ENCODE measurements at places on chromosomes 2 and 18.

GRCh38 chr2:5227062-5227699 lies 465.0 kb upstream of the SOX11 start:
- peak; percentile 2 for DNase-seq

GRCh38 chr2:88903749-88904353 lies 212.4 kb downstream of the RPIA start:
- peak; percentile 49 for DNase-seq

GRCh38 chr2:237964194-237964577 lies 2.6 kb upstream of the UBE2F start:
- no peak for DNase-seq

- DNase-seq, result no peak
Measured at GRCh38 chr2:154280543-154280942, 408.8 kb downstream of the GALNT13 start.

GRCh38 chr2:196449083-196449482 lies 190.4 kb upstream of the CCDC150 start:
- no peak for DNase-seq

- peak; percentile 80 for DNase-seq
Measured at GRCh38 chr18:79784965-79785770, 12.6 kb upstream of the KCNG2 start.

- no peak for DNase-seq
Measured at GRCh38 chr18:9709304-9709877, 1.3 kb downstream of the RAB31 start.

- peak; percentile 23 for DNase-seq
Measured at GRCh38 chr18:35387152-35387571, 10.0 kb upstream of the ZNF396 start.

DNA sequence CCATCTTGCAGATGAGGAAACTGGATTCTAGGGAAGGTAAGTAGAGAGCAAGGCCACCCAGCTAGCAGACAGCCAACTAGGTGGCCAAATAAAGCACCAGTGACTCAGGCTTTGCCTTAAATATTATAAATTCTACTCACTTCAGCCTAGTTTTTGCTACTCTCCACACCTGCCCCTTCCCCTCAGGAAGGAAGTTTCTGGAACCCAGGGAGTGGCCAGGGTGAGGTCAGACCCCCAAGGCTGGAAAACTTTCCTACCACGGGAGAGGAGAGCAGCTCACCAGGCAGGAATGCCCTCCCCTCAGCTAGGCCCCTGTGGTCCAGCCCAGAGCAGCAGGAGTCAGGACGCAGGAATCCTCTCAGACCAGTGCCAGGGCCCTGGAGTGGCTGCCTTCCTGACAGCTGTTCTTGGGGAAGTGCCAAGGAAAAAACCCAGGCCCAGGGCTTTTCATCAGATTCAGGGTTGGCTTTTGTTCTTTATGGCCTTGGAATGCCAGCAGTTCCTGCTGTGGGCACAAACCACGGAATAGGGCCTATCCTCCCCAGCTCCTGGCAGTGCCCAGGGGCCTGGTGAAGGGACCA lies 5.1 kb upstream of the PAX8 start:
- peak; percentile 100 for DNase-seq

DNA sequence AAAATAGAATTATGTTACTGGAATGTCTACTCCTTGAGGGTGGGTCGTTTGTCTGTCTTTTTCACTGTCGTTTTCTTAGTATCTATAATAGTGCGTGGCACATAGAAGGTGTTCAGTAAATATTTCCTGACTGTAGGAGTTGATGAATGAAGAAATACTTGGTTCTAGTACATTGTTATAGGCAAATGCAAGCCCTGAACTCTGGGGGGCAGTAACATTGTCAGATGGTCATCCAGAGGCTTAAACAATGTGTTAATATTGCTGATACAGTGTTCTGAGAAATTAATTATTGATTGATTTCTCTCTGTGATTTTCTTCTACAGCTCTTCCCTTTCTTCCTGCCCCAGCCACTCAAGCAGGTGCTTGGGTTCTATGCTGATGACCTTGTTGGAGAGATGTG lies 24.4 kb upstream of the THOC1 start:
- no peak for DNase-seq

GRCh38 chr18:76397631-76398030 lies 97.4 kb downstream of the ZNF516 start:
- DNase-seq, result no peak

DNA sequence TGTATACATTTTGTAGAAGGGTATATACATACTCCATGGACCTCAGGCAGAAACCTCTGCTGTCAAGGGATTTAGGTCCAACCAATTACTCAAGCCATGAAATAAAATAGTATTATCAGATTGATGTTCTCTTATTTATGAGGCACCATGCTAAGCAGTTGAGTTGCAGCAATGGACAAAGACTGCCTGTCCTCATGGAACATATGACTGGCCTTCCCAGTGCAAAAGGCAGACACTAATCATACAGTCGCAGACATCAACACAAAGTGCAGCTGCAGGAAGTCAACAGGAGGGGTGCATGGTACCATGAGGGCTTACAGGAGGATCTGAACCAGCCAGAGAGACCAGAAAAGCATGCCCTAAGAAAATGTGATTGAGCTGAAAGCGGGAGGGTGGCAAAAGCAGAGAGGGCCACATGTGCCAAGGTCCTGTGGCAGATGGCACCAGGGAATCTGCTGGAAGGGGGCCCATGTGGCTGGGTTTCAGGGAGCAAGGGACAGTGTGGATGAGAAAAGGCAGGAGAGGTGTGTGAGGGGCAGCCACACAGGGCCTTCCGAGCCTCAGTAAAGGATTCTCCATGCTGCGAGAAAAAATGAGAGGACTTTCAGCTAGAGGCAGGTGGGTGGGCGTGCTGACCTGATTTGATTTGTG lies 61.4 kb upstream of the RNF152 start:
- DNase-seq, result no peak

DNA sequence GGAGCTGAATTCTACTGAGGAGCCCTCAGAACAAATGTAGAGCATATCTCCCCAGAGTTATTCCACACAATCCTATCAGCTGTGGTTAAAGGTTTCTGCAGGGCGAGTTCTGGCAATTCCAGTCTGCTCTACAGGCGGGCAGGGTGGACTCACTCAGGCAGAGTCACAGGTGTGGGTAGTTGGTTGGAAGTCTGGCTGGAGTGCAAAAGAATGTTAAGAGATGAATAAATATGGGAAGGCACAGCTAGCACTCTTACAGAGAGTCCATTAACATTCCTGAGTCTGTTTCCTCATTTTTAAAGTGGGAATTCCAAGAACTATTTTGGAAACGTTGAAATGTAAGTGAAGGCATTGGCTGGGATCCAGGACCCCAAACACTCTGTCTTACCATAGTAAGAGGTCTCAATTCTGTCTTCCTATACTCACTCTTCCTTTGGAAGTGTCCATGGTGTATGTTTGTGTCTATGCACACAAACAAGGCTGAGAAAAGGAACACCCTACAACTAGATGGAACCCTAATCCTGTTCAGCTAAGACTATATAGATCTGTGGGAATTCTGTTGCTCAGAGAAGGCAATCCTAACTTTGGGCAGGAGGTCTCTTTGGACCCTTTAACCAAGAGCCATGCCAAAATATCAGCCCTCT lies 63.3 kb upstream of the AQP4 start:
- DNase-seq, result peak; percentile 44

DNA sequence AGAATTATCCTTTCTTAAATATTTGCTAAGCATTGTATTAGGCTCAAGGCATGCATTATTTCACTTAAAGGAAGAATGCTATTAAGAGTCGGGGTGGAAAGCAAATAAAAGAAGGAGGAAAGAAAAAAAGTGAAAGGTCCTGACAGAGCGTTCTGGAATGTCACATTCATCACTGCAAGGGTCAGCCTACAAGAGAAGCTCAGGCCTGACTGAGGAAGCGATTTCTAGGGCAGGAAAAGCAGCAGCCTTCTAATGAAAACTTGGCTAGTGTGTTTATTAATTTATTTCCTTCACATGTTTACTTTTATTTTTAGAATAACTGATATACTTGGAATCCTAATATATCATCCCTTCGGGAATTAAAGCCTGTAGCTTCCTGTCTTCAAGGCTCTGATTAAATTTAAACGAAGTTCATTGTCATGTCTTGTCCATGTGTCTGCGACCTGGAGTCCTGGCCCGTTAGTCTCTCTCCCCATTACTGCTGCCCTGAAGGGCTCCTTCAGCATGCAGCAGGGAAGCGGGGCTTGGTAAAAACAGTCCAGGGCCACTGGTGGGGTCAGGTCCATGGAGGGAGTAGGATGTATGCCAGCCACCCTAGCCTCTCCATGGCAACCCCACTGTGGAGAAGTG lies 119.2 kb upstream of the CCDC68 start:
- peak; percentile 25 for DNase-seq

DNA sequence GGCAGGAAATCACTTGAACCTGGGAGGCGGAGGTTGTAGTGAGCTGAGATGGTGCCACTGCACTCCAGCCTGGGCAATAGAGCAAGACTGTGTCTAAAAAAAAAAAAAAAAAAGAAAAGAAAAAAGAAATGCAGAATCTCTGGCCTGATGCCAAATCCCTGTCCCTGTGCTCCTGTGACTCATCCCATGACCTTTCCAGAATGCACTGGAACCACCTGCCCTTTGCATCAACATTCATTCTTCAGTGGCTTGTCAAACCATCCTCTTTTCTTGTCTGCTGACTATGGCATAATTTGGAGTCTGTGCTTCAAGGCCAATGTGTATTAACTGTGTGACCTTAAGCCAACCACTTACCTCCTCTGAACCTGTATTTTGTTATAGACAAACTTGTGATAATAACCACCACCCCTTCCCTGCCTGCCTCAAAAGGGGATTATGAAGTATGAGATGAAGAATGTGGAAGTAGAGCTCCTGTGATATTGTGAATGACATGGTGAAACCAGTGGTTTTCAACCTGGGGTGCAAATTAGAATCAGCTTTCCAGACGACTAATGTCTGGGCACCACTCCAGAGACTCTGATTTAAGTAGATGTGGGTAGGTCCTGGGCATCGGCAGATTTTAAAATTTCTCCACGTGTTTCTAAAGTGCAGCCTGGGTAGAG lies 189.3 kb downstream of the CLIP4 start:
- peak; percentile 86 for DNase-seq

GRCh38 chr2:40098786-40099470 lies 319.9 kb upstream of the THUMPD2 start:
- DNase-seq, result no peak

DNA sequence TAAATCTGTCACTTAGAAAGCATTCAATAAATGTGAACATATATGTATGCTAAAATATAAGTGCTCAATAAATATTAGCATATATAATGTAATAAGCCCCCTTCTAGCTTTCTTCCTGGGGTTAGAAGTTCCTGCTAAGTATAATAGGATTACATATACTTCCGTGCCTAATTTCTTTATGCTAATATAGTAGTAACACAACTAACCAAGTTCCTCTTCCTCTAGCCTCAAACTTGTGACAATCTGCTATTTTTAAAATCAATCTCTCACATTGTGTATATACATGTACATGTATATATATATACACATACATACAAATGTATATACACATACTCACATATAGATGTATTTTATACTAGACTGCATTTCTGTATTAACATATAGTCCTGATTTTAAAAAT lies 32.2 kb downstream of the TLK1 start:
- no peak for DNase-seq

DNA sequence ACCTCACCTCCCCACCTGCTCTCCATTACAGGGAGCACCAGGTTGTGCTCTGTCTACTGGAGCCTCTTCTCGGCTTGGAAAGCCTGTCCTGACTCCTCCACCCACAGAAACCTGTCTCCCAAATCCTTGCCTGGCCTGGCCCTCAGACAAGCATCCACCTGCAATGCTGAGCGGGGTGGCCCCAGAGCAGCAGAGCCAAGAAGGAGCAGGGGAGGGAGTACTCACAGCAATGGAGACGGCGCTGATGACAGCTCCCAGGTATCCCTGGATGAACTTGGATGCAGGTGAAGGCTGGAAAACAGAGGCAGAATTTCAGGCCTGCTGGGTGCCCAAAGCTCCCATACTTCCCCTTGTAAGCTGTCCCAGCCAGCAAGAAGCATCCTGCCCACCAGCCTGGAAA lies 72.8 kb downstream of the SFXN5 start:
- no peak for DNase-seq

DNA sequence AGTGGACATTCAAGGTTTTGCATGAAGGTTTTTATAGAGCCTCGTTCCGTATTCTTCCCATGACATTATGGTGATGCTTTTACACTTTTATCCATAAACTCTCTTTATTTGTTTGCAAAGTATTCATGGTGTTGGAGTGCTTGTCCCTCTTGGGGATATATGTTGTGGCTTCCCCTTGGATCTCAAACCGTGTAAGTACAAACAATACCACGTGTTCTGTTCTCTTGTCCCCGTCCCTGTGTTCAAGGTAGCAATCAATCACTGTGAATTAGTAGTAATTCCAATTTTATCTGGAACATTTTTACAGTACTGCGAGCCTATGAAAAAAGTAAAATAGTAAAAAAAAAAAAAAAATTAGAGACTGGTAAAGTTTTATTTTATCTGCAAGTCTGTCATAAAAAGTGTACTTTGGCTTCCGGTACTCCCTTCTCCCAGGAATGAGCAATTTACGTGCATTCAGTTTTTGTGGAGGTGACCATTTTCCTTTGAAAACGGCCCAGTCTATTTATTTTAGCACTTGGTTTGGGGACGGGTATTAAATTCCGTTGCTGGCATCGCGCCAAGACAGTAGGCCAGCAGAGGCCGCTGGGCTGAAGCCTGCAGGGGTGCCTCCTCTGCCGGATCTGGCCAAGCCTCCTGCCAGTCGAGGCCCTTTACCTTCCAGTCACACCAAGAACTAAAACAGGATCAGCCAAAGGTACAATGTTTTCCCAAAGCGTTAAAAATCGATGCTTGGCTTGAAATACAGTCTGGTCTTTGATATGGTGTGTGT lies 175.7 kb downstream of the SOCS6 start:
- DNase-seq, result peak; percentile 69
